ENCODE measurements at places on chromosomes 4 and X.

DNA sequence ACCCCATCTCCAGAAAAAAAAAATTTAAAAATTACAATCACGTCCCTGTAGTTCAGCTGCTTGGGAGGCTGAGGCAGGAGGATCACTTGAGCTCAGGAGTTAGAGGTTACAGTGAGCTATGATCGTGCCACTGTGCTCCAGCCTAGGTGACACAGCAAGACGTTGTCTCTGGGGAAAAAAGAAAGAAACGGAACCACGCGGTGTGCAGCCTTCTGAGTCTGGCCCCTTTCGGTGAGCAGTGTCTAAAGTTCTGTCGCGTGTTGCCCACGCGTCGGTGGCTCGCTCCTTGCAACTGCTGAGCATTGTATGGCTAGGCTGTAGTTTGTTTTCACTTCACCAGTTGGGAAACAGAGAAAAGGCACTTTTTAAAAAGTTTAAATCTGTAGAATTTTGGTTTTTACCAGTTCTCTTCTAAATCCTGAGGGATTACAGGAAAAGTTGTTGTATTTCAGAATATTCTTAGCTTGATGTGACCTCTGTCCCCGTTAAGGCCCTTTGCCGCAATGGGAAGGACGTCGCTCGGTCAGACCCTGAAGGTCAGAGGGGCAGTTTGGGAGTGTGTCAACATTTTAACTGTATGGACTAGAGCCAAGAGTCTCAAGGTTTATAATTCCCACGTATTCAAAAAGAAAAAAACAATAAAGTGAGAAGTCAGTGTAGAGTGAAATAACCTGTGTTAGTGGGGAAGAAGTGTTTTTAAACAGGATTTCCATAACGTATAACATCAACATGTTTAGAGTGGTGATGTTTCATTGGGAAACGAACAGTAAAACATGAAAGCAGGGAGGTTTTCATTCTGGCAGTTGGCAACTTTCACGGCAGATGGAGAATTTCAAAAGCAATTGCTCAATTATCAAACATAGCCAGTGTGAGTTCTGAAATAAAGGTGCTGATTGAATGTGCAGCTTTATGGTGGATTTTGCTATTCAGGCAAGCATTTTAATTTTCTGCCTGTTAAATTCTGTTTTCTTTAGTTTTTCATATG lies 45.8 kb upstream of the MSANTD1 start:
- H3K4me3 ChIP-seq = peak overlapping the region; percentile 70
- H3K4me1 ChIP-seq = peaks cover 19% of the 10 kb centered on the region
- H3K27me3 ChIP-seq = no peaks in the 10 kb centered on the region
- H3K27ac ChIP-seq = peak overlapping the region; percentile 88
- H3K36me3 ChIP-seq = peaks cover 4% of the 10 kb centered on the region

DNA sequence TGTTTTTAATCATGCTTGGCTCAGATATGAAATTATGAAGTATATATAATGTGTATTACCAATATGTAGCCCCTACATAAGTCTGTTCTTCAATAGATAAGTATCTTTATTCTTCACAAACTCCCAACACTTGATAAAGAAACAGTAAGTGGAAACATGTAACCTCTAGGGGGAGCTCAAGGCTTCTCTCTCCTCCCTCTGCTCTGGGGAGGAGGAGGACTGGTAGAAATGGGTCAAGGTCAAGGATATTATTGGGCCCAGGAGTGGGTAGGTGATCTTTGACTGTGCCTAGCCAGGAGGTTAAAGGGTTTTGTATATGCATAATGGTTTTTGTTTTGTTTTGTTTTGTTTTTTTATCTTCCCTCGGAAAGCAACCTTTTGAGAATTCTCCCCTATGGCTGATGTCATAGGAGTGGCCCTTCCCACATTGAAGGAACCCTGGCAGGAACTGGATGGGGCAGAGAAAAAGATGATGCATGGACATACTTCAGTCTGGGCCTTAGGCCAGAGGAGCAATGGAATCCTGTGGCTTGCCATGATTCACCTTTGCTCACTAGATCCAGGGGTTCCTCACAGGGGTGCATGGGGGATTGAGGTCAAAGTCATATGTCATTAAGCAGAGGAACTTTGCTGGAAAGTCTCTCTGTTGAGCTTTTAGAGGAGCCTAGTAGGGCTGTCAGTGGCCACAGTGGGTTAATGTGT lies 460.3 kb downstream of the MID1IP1 start:
- H3K27me3 ChIP-seq = no peaks in the 10 kb centered on the region
- DNase-seq = peak; percentile 12
- H3K4me1 ChIP-seq = peaks cover 12% of the 10 kb centered on the region
- no peak overlapping the region for H3K4me3 ChIP-seq
- no peaks in the 10 kb centered on the region for H3K36me3 ChIP-seq
- H3K27ac ChIP-seq = no peak overlapping the region

- no peaks in the 10 kb centered on the region for H3K4me1 ChIP-seq
- H3K27me3 ChIP-seq = no peaks in the 10 kb centered on the region
- no peak for DNase-seq
- no peaks in the 10 kb centered on the region for H3K36me3 ChIP-seq
These were observed 24.2 kb upstream of the XPNPEP2 start for GRCh38 chrX:129714581-129714980.

- H3K36me3 ChIP-seq = no peaks in the 10 kb centered on the region
- no peak overlapping the region for H3K4me3 ChIP-seq
- H3K27ac ChIP-seq = no peak overlapping the region
- H3K4me1 ChIP-seq = peaks cover 4% of the 10 kb centered on the region
These were observed 90.4 kb downstream of the SLC16A2 start for GRCh38 chrX:74511704-74512103.

GRCh38 chrX:27731962-27732361 lies 75.8 kb upstream of the MAGEB10 start:
- no peak overlapping the region for H3K4me3 ChIP-seq
- H3K36me3 ChIP-seq = no peaks in the 10 kb centered on the region
- no peaks in the 10 kb centered on the region for H3K4me1 ChIP-seq
- DNase-seq = no peak

GRCh38 chr4:36358173-36358572 lies 76.8 kb downstream of the DTHD1 start:
- DNase-seq = no peak
- H3K27ac ChIP-seq = no peak overlapping the region
- H3K4me3 ChIP-seq = no peak overlapping the region
- no peaks in the 10 kb centered on the region for H3K27me3 ChIP-seq
- no peaks in the 10 kb centered on the region for H3K4me1 ChIP-seq

- no peak overlapping the region for H3K27ac ChIP-seq
- H3K4me1 ChIP-seq = no peaks in the 10 kb centered on the region
- no peak overlapping the region for H3K4me3 ChIP-seq
- no peak for DNase-seq
- H3K36me3 ChIP-seq = no peaks in the 10 kb centered on the region
These were observed 311.1 kb downstream of the INPP4B start for GRCh38 chr4:142535009-142535408.

DNA sequence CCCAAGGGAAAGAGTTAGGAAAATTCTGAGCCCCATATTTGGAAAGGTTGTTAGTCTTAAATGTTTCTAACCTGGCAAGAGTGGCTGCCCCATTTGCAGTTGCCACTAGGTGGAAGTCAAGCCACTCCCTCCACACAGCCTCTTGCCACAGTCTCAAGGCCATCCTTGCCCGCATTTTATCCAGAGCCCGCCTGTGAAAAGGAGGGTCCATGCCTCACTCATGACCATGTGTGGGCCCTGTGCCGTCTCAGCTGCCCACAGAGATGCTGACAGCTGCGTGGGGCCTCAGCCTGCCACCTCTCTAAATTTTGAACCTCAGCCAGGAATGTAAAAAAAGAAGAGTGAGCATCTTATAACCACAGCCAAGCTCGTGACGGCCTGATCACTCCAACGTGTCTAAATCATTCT lies 201.5 kb upstream of the FAM241A start:
- H3K36me3 ChIP-seq = no peaks in the 10 kb centered on the region
- peaks cover 8% of the 10 kb centered on the region for H3K4me1 ChIP-seq
- H3K27me3 ChIP-seq = peaks cover 14% of the 10 kb centered on the region
- no peak overlapping the region for H3K27ac ChIP-seq
- no peak for DNase-seq

DNA sequence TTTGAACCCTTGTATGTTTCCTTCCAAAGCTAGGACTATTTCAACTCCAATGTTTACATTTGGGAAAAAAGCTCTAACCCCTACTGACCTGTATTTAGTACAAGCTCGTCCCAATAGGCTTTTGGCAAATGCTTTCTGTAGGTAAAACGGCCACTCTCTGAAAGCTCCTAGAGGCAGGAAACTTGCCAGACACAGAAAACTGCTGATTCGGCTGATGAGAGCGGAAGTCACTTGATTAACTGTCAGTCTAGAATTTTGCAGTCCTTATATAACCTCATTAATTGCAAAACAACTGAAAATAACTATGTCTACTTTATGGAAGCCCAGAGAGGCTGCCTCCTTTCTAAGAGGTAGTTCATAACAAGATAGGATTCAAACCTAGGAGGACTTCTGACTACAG lies 108.1 kb downstream of the TSPAN7 start:
- no peaks in the 10 kb centered on the region for H3K4me1 ChIP-seq
- H3K4me3 ChIP-seq = no peak overlapping the region
- no peaks in the 10 kb centered on the region for H3K36me3 ChIP-seq
- no peak for DNase-seq

- H3K27ac ChIP-seq = no peak overlapping the region
- no peaks in the 10 kb centered on the region for H3K4me1 ChIP-seq
- no peak for DNase-seq
- no peak overlapping the region for H3K4me3 ChIP-seq
These were observed 13.0 kb downstream of the DKC1 start for GRCh38 chrX:154775419-154776349.

DNA sequence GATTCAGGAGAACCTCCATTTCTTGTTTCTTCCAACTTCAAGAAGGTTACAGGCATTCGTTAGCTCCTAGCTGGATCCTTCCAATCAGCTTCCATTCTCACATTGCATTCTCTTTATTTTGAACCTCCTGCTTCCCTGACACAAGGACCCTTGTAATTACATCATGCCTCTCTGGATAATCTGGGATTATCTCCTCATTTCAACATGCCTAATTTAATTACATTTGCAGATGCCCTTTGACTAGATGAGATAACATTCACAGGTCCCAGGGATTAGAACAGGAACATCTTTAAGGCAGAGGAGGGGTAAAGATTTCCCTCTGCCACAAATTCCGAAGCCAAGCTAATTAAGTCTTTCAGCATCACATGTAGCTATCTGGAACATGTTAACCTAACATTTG lies 753.8 kb upstream of the PCDH7 start:
- no peak for DNase-seq
- no peaks in the 10 kb centered on the region for H3K27me3 ChIP-seq
- H3K27ac ChIP-seq = no peak overlapping the region
- no peak overlapping the region for H3K4me3 ChIP-seq

- no peaks in the 10 kb centered on the region for H3K27me3 ChIP-seq
- no peaks in the 10 kb centered on the region for H3K36me3 ChIP-seq
- H3K4me3 ChIP-seq = no peak overlapping the region
These were observed 55.5 kb downstream of the BMPR1B start for GRCh38 chr4:94813221-94813620.

DNA sequence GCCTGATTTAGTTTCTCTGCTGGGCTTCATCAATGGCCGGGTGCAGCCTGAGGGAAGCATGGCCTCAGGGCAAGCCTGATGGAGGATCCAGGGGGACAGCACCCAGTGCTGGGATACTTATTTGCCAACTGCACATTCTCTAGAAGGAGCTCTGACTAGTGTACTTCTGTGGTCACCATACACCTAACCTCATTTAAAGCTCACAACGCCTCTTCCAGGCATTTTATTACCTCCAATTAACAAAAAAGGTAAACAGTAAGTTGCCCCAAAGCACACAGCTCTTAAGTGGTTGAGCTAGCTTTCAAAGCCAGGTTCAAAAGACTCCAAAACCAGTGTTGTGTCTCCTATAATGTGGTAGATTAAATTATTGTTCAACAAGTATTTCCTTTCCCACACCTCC lies 26.8 kb upstream of the ATXN3L start:
- H3K4me3 ChIP-seq = no peak overlapping the region
- peaks cover 24% of the 10 kb centered on the region for H3K36me3 ChIP-seq
- peaks cover 16% of the 10 kb centered on the region for H3K4me1 ChIP-seq
- no peak overlapping the region for H3K27ac ChIP-seq
- DNase-seq = no peak

DNA sequence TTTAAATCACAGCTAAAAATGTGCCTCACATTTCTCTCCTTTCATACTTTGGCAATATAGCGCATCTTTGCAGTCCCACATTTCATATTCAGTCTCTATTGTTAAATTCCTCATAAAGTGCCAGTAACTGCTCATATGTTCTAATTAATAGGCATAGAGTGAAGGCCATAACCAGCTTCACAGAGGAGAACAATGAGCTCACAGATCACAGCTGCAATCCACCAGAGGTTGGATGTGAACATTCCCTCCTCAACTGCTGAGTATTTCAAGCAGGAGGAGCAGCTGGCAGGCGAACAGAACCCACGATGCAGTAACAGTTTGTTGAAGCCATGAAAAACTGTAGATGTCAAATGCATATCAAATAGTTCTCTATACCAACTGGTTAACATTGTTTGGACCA lies 2088.7 kb upstream of the AGA start:
- H3K27me3 ChIP-seq = no peaks in the 10 kb centered on the region
- no peak for DNase-seq
- H3K4me1 ChIP-seq = no peaks in the 10 kb centered on the region
- H3K36me3 ChIP-seq = no peaks in the 10 kb centered on the region
- no peak overlapping the region for H3K27ac ChIP-seq

GRCh38 chr4:18858229-18858922 lies 836.8 kb upstream of the LCORL start:
- no peaks in the 10 kb centered on the region for H3K36me3 ChIP-seq
- H3K4me3 ChIP-seq = no peak overlapping the region
- no peak for DNase-seq
- H3K27me3 ChIP-seq = no peaks in the 10 kb centered on the region
- no peak overlapping the region for H3K27ac ChIP-seq

- DNase-seq = no peak
- H3K36me3 ChIP-seq = no peaks in the 10 kb centered on the region
- no peak overlapping the region for H3K27ac ChIP-seq
- H3K27me3 ChIP-seq = no peaks in the 10 kb centered on the region
- no peak overlapping the region for H3K4me3 ChIP-seq
These were observed 1249.4 kb upstream of the DIAPH2 start for GRCh38 chrX:95435198-95435597.

GRCh38 chr4:7499661-7500060 lies 64.9 kb upstream of the PSAPL1 start:
- H3K27me3 ChIP-seq = peaks cover 14% of the 10 kb centered on the region
- H3K4me3 ChIP-seq = no peak overlapping the region
- no peak overlapping the region for H3K27ac ChIP-seq
- no peaks in the 10 kb centered on the region for H3K36me3 ChIP-seq

- H3K4me3 ChIP-seq = no peak overlapping the region
- H3K27me3 ChIP-seq = no peaks in the 10 kb centered on the region
- peaks cover 5% of the 10 kb centered on the region for H3K4me1 ChIP-seq
- H3K36me3 ChIP-seq = no peaks in the 10 kb centered on the region
- DNase-seq = peak; percentile 52
These were observed 22.6 kb upstream of the RBBP7 start for GRCh38 chrX:16892504-16893362.

DNA sequence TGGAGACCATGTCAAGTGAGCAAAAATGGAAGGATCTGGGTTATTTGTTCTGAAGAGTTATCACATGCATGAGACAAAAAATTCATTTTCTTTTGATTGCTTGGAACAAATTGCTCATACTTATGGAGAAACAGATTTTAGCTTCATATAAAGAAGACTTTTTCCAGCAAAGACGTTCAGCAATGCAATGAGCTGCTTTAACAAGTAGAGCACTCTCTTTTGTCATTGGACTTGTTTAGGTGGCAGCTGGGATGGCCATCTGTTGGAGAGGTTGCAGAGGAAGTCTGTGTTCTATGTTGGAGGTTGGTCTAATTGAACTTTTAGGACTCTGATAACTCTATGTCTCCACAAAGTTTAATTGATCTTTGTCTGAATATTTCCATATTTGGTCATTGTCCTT lies 19.9 kb upstream of the CEP135 start:
- H3K27me3 ChIP-seq = no peaks in the 10 kb centered on the region
- no peaks in the 10 kb centered on the region for H3K36me3 ChIP-seq
- no peak for DNase-seq

Measured in naive B cell (primary cell).